Uterus (tissue), 4 donors: ENCODE measurements at places on chromosomes 6 and 20.

DNA sequence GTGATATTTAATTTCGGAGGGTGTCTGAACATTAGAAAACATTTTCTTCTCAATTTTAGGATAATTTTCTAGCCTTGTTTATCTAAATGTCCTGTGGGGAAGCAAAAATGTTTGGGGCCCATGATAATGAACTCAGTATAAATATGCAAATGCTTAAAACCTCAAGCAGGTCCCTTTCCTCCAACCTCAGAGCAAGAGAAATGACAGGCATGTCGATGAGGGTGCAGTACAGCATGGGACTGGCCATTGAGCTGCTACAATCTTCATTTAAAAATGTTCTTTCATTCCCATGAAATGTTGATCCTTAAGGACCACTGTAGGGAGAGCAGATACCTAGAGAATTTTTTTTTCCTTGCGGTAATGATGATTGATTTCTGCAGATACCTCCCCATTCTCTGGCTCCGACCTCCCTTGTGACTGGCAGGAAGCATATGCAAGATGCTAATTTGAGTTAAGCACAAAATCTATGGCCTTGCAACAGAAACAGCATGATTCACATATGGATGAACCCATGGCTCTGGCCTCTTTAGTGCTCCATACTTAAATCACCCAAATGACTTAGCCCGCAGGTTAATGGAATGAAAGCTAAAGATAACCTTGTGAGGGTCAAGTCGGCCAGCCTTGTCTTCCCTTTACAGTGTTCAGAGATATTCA is 243.3 kb downstream of the SOX4 start:
- DNase-seq: no peak

DNA sequence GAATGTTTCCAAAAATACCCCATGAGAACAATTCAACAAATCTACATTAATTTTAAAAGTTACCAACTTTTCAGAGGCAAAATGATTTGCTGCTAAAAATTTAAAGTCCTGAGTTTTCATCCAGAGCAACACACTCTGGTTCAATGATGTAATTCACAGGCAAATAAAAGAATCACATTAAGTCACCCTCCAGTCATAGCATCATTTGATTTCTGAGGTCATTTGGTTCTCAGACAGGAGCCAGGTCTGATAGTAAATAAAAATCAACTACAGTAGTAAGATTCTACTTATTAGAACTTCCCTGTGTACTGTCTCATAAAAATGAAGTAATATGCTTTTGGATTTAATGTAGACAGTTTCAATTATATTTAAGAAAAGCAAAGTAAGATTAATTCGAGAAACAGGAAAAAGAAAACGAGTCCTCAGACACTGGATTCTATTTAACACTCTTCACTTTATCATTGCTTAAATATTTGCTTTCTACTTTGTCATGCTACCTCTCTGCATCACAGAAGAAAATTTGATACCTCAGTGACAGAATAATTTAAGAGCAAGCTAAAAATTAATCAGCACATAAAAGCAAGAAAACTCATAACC is 25.8 kb downstream of the MAP7 start:
- no peak for DNase-seq

DNA sequence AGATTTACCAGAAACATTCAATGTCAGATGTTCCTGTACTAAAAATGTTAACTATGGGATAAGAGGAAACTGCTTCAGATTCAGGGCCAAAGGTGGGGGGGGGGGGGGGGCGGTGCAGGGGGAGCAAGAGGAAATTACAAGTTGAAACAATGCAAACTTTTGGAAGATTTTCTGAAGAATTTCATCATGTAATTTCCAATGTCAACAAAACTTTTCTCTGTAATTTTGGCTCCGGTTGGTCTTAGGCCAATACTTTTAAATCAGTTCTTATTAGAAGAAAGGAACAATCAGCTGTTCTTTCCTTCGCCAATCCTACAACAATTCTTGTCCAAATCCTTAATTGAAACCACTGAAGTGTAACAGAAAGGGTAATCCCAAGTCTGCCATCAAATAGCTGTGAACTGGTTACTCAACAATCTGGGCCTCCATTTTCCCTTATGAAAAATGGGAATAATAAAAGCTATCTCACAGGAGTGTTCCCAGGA is 13.1 kb downstream of the UQCC1 start:
- no peak for DNase-seq

DNA sequence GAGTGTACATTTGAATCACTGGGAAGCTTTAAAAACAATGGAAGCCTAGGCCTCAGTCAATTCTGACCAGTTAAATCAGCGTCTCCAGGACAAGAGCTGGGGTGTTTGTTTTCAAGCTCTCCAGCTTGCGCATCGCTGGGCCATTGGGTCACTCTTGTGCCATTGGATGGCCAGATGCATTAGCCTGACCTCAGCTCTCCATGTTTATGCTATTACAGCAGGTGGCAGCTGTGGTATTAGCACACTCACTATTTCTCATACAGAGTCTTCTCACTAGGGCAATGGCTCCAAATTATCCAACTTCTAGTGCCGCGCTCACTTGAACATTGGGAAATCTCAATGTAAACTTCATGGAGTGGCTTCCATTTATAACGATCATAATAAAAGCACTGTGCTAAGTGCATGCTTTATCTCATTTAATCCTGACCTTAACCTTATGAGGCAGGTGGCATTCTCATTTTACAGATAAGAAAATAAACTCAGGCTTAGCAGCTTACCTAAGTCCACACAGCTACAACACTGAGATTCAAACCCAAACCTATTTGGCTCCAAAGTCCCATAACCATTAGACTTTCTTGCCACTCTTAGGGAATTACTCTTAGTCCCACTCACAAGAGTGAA is 108.8 kb downstream of the PPP1R14C start:
- no peak for DNase-seq

- no peak for DNase-seq
Measured at GRCh38 chr6:122548820-122549219, 61.4 kb upstream of the PKIB start.

DNA sequence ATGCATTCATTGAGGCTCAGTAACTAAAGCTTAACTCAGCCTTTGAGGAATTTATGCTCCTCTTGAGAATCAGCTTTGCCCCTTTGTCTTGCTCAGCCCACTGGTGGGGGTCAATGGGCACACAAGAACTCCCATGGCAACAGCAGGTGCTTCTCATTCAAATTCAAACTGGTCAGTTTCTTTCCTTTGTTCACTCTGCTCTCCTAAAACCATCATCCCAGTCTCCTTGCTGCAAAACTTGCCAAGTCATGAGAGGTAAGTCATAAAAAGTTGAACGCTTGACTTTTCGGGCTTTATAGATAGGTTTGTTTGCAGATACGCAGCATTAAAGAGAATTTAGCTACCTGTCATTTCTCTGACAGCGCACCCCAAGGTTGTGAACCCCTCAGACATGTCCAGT is 146.8 kb downstream of the TFAP2A start:
- no peak for DNase-seq

- DNase-seq: no peak
Measured at GRCh38 chr6:38498805-38499445, 140.8 kb downstream of the BTBD9 start.

DNA sequence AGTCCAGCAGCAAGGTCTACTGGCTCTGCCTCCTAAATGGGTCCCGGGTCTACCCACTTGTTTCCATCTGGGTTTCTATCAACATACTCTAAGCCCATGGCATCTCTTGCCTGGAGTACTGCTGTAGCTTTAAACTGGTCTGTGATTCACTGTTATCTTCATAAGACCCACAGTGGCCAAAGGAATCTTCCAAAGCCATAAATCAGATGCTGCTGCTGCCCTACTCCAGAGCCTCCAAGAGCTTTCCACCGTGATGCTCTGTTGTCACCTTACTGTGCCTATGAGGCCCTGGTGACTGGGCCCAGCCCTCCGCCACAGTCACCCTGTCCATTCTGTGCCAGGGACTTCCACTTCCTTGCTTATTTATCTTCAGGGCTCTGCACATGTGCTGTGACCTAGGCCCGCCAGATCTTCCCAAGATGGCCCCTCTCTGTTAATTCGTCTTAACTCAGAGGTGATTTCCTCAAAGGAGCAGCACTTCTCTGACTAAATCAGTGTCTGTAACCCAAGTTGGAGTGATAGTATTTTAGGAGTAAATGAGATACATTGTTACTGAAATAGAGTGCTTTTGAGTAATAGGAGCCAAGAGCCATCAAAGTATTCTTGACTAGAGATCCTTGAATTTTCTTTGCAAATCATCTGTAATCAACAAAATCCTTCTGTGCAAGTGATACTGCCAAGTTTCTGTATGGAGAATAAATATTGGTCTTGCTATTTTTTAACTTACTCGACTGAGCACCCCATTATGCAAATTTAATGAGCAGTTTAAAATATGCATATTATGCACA is 102.5 kb downstream of the PPP1R14C start:
- no peak for DNase-seq

DNA sequence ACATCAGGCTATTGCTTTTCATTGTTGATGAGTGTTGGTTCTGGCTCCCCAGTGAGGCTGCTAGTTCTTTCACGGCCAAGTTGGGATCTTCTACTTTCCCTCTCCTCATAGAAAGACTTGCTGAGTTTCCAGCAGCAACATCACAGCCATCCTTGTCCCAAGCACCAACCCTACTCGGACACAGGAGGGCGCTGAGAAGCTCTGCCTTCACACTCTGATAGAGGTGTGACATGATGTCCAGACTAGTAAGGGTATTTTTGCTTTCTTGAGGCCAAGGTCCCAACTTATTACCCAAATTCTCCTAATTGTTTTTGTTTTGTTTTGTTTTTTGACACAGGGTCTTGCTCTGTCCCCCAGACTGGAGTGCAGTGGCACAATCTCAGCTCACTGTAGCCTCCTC is 3.0 kb upstream of the GCM1 start:
- no peak for DNase-seq

DNA sequence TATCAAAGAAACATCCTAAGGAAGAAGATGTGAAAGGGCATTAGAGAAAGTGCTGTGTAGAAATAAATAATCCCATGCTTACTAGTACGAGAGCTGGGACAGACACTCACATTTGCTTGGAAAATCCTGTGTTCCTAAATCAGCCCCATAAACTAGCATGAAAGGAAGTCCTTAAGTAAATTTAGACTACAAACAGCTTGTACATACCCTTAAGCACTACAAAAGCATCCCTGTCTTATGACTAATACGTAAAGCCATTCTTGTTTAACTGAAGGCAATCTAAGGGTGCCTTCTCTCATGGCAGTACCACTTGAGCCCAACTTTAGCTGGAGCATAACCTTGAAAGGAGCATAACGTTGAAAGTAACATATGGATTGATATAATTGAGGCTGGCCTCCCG is 15.4 kb upstream of the FOXQ1 start:
- DNase-seq: no peak

GRCh38 chr6:163863565-163863964 is 449.0 kb downstream of the QKI start:
- no peak for DNase-seq

DNA sequence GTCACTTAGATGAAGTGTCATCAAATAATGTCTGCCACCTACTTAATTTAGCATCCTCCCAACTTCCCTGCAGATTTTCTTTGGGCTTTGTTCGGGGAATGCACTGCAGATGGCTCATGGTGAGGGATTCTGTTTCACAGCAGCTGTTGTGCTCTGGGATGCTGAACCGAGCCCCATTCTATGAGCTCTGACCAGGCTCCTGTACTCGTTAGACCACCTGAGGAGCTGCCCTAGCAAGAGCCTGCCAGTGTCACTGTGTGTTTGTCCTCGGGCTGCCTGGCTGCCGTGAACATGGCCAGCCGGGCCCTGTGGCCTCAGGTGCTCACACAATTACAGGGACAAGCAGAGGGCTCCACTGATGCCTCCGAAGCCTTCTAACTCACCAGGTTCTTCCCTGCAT is 238.8 kb upstream of the ECI2 start:
- DNase-seq: no peak
